CD4-positive, alpha-beta T cell treated with Interleukin-15 for 1 hour (primary cell): ENCODE measurements at places on chromosomes 5 and 9.
A peak's percentile ranks its signal among the peaks of the same experiment; 100 is the strongest.

GRCh38 chr5:6943197-6944112, 230.2 kb downstream of the TENT4A start:
- DNase-seq, result no peak

DNA sequence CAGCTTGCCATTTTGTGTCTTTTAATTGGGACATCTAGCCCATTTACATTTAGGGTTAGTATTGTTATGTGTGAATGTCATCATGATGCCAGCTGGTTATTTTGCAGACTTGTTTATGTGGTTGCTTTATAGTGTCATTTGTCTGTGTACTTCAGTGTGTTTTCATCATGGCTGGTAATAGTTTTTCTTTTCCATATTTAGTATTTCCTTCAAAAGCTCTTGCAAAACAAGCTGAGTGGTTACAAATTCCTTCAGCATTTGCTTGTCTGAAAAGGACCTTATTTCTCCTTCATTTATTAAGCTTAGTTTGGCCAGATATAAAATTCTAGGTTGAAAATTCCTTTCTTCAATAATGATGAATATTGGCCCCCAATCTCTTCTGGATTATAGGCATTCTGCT, 28.5 kb upstream of the TNFSF15 start:
- no peak for DNase-seq

GRCh38 chr5:107372723-107373450, 297.9 kb downstream of the EFNA5 start:
- DNase-seq, result no peak

GRCh38 chr5:42851481-42851880, 39.8 kb upstream of the SELENOP start:
- DNase-seq, result no peak

DNA sequence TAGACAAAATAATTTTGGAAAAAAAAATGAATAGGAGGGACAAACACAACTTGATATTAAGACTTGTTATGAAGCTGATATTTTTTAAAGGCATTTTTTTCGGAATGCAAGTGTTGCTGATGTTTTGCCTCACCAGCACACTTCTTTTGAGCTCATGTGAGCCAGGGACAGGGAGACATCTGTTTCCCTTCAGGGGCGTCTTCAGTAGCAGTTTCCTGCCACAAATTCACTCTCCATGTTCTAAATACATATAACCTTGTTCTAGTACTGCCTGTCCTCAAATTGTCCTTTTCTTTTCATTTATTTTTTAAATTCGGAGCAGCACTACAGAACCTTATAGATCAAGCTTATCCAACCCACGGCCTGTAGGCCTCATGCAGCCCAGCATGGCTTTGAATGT, 316.0 kb upstream of the PAPPA start:
- DNase-seq, result no peak

- no peak for DNase-seq
Measured at GRCh38 chr5:146052780-146053179, 52.6 kb downstream of the PLAC8L1 start.

- peak; percentile 36 for DNase-seq
Measured at GRCh38 chr9:72443855-72444254, 77.6 kb upstream of the TMC1 start.

GRCh38 chr9:105557804-105558610, at the start of gene FKTN:
Gene FKTN (plus strand): TSS chr9:105558131. CDS start chr9:105575033, 16,902 bp downstream.
- DNase-seq, result peak; percentile 84

DNA sequence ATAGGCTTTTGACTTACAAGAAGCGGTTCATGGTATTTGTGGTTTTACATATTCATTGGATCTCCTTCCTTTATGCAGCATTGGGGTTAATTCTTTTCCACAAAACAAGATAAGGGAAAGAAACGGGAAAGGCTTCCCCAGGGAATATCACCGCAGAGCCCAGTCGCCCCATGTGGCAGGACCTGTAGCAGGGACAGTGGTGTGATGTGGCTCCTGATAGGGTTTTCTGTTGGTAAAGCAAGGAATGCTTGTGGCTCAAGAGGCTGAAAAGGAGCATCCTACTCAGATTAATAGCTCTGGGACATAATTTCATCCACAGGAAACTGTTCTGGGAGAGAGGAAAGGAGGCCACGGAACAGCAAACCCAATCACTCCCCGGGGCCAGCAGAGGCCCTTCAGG, 699.9 kb downstream of the MTRR start:
- DNase-seq, result no peak
